NCI-H345 (cell line): ENCODE measurements at places on chromosomes 3 and 15.

GRCh38 chr15:44810237-44810636 lies 73.9 kb downstream of the TRIM69 start:
- DNase-seq: no peak

DNA sequence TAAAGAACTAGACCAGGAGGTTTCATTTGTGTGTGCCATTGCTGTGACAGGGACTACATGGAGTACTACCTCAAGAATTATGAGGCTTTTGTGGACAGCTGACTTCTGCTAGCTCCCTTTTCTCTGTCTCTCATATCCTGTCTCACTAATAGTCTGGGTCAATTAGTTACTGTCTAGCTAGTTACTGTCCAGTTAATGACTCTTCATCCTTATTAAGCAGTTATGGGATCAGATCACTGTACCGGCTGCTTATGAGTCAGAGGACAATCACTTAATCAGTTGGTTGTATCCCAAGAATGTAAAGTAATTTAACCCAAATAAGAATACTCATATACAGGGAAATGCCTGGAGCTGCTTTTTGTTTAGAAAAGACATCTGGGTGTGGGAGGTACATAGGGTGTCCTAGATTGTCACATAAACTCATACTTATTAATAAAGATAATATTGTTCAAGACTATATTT lies 158.0 kb downstream of the CDIN1 start:
- DNase-seq: no peak

DNA sequence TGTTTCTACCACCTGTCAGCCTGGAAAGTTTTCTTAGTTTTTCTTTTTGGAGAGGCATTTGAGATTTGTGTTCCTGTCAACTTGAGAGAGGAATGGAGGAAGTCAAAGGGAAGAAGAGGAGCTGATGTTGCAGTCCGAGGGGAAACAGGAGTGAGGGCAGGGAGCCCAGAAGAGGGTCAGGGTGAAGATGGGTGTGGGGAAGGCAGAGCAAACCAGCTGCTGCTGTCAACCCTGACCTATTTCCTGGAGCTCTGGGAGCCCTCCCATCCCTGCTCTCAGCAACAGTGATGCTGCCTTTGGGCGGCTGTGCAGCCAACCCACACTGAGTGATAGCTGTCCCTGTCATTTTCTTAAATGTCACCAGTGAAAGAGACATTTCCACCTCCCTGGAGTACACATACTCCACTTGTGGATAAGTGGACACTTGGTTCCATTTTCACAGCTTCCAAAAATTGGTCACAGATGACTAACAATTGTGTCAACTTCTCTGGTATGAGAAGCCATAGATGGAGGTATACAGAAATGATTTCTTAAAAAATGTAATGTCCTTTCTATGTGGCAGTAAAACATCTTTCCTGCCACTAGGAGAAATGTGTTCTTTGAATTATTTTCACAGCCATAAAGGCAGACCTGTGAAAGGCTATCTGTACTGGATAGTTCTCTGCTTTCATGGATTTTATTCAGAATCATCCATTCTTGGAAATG lies 556.3 kb upstream of the TBL1XR1 start:
- DNase-seq: no peak

DNA sequence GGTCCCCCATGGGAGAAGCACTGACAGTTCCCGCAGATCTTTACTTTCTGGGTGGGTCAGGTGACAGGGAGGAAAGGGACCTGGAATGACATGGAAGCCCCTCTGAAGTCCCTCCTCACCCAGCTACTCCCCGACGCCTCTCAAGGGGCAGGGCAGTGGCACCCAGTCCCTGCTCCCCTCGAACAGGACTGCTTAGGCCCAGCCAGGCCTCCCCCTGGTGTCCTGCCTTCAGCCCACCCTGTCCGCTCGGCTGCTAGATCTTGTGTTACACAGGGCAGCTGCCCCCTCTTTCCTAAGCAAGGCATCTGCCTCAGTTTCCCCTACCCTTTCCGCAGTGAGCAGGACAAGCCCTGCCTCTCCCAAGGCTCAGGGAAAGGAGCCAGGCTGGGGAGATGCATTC lies 226.5 kb downstream of the XXYLT1 start:
- no peak for DNase-seq

GRCh38 chr3:127652246-127652995 lies 20.3 kb upstream of the ABTB1 start:
- DNase-seq: peak; percentile 8

GRCh38 chr15:92112180-92112579 lies 258.7 kb downstream of the SLCO3A1 start:
- DNase-seq: no peak

DNA sequence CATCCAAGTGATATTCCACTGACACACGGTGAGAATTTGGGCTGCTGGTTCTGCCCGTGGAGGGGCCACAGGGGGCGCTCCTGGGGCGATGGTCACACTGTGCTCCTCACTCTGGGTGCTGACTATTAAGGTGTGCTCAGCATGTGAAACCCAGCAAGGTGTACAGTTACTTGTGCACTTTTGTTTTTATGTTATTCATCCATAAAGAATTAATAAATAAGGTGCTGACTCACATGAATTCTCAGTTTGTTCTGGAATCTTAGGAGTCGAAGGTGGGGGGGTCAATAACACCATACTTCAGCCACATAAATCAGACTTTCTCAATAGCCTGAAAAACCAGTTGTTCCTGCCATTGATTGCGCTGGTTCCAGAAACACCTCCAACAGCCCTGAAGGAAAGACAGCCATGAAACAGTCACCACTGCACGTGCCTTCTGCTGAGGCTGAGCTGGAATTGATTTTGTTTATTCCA lies 53.5 kb upstream of the SPATA12 start:
- no peak for DNase-seq
